ENCODE measurements at places on chromosomes 5 and 9.

DNA sequence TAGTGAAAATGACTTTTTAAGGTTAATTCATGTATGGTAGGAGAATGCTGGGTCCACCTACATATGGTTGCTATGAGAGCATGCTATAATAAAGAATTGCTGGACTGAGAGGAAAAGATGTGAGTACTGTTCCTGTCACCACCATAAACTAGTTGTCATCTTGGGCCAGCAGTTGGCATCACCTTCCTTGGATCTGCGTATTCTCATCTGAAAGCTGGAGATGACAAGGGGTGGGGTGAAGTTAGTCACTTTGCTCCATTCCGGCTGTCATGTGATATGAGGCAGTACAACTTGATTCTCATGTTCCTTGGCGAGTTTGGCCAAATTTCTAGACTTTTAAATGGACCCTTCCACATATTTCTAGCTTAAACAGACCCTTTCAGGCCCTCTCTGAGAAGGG is 33.3 kb downstream of the PIP5K1B start:
- no peak for DNase-seq

DNA sequence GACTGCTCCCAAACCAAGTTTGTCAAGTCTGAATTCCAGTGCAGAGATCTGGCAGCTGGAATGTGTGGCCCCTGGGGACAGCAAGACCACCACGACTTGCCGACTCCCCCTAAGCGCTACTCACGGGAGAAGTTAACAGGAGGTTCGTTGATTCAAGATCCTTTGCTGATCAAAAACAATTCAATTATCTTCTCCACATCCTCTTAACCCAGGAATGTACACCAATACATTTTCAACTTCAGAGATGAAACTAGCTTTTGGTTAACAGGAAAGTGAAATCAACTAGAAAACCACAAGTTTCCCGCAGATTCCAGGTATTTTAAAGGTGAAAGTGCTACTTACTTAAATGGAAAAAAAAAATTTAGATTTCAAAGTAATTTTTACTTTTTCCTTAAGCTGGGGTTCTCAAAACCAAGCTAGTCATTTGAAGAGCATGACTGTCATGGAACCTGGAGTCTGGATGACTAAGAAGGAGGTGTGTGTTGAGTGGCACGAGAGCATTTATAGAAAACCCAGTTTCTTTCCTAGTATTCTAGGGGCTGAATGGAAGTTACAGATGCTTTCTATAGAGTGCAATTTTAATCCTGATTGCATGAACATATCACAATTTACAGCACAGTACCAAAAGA is 257.5 kb upstream of the PANK3 start:
- DNase-seq: no peak

GRCh38 chr5:72117307-72117706 is 10.0 kb downstream of the MAP1B start:
- no peak for DNase-seq

GRCh38 chr5:38134810-38135209 is 123.5 kb upstream of the EGFLAM start:
- DNase-seq: no peak

GRCh38 chr9:115264313-115264712 is 146.4 kb upstream of the TNC start:
- DNase-seq: peak; percentile 49

DNA sequence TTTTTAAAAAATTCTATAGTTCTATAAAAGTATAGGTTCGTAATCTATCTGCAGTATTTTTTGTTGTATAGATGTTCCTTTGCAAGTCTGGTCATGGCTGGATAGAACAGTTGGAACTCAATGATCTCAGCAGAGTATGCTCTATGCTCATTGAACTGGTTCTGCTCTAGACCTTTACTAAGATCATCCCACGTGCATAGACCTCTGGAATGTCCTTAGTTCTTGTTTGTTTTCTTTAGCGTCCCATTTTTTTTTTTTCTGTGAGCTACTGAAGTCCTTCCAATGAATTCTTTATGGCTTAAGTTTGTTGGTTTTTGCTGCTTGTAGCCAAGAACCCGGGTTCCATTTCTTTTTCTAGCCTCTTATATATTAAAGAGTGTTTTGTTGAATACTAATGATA is 3.5 kb downstream of the TMEM38B start:
- DNase-seq: no peak

- no peak for DNase-seq
These were observed 96.2 kb upstream of the BOD1 start for GRCh38 chr5:173712609-173713175.

DNA sequence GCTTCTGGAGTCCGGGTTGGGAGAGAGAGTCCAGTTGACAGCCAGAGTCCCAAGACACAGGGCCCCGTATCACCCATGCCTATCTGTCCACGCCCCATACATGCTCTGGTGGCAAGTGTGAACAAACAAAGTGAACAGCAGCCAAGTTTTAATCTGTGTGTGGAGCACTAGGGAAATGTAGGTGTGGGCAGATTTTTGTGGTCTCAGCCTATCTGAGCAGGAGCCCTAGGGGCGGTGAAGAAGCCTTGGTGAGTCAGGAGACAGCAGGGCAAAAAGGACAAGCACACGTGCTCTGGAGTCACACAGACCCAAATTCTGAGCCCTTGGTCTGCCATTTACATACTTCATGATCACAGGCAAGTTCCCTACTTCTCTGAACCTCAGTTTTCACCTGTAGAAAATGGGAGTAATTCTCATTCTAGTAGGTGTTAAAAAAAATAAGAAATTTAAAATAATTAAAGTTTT is 23.2 kb downstream of the EGR1 start:
- DNase-seq: no peak

DNA sequence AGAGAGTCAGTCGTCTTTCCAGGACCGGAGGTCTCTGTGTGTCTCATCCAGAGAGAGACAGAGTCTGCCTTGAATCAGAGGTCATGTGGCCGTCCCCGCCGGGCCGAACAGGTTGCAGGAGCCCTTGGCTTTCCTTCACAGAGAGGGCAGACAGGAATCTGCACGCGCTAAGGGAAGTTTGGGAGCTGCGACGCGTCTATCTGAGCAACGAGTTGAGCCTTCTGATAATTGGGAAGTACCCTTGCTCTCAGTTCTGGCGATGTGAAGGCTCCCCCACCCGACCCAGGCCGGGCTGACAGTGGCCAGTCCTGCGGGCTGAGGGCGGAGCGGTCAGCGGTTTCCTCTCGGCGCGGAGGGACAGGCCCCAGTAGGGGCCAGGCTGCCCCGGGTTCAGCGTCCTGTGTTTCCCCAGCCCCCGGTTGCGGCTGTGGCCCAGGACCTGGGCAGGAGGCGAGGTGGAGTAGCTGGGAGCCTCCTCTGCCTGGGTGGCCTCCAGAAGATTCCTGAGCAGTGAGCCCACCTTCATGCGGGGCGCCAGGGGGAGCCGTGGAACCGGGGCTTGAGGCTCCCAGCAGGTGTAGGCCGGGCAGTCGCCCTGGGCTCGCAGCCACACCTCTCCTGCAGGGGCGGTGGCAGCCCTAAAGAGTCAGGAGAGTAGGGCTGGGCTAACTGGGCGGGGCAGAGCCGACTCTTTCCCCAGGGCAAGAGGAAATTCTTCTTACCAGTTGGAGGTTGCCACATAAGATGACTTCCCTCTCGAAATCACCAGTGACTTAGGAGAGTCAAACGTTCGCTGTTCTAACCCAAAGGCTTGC is 13.9 kb downstream of the NR2F1 start:
- DNase-seq: no peak

DNA sequence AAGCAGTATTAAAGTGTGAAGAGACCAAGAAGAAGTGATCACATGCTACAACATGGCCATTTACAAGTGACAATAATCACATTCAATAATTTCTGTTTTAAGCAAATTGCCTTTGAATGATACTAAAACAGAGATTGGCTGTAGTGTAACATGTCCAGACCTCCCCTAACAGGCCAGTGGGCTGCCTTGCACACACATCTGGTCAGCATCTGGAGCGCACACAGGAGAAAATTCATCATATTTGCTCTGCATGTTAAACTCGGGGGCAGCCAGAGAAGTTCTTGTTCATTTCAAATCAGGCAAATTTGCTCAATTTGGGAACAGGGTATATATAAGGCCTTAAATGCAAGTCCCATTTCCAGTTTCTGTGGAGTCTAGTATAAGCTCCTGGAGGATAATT is 111.1 kb upstream of the FBXL7 start:
- no peak for DNase-seq

DNA sequence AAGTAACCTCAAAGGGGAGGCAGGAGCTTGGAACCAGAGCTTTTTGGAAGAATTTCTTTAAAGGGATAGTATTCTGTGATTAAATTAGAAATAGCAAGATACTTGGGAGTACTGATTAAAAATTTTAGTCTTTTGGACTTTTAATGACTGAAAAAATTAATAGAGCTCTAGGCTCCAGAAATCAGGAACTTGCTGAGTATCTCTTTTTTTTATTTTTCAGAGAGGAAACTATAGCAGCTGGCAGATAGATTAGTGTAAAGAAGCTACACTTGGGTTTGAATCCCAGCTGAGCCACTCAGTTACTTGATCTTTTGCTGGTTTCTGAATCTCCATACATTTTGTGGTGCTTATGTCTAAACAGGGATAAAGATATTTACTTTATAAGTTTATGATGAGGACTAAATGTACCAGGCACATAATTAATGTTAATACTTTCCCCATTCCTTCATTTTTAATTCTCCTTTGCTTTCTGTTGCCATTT is 94.2 kb upstream of the TNC start:
- DNase-seq: no peak

DNA sequence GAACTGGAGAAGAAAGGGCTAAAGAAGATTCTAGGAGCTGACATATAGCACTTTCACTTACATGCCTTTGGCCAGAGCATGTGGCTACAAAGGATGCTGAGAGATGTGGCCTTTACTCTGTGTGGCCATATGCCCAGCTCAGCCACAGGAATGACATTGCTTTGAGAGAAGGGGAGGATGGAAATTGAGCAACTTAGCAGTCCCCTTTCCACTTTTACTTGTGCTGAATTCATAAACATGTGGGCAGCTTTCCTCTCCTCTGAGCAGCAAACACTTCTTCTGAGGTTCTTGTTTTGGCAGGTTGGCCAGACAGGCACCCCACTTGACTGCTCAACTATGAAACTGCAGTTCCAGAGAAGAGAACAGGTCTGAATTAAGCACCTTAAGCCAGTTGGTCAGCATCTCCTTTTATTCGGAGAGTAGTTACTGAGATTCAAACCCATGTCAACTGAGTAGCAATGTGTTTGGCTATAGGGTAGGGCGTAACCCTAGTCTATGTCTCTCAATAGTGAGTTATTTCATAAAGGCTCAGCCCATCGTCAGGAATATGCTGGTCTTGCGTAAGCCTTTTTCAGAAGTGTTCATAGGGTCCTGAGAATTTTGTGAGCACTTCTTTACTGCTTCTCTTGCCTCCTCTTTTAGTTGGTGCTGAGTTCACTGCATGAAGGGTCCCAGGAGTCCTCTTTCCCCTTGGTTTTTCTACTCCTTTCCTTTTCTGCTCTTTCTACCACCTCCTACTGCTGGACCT is 134.5 kb downstream of the PALM2AKAP2 start:
- DNase-seq: no peak

- DNase-seq: no peak
These were observed 355.4 kb upstream of the SLC24A2 start for GRCh38 chr9:20144197-20144596.

- no peak for DNase-seq
These were observed 127.3 kb downstream of the SPATA31D1 start for GRCh38 chr9:82115900-82116299.

GRCh38 chr9:3478549-3478953 is 47.2 kb downstream of the RFX3 start:
- no peak for DNase-seq

- peak; percentile 13 for DNase-seq
These were observed 214.3 kb upstream of the GRIA1 start for GRCh38 chr5:153276151-153276550.

GRCh38 chr9:137694962-137695875 is 76.4 kb downstream of the EHMT1 start:
- no peak for DNase-seq

DNA sequence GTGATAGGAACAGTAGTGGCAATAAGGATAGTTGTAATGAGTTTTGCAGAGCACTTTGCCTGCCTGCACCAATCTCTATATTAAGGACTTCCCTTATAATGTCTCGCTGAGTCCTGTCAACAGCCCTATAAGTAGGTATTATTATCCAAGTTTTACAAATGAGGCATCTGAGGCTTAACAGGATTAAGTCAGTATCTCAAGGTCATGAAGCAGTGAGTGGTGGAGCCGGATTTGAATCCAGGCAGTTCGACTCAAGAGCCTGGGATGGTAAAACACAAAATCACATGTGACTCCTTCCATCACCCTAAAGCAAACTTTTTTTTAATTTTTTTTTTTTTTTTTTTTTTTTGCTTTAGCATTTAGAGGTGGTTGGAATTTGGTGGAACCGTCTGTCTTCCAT is 59.0 kb upstream of the RARS1 start:
- no peak for DNase-seq

DNA sequence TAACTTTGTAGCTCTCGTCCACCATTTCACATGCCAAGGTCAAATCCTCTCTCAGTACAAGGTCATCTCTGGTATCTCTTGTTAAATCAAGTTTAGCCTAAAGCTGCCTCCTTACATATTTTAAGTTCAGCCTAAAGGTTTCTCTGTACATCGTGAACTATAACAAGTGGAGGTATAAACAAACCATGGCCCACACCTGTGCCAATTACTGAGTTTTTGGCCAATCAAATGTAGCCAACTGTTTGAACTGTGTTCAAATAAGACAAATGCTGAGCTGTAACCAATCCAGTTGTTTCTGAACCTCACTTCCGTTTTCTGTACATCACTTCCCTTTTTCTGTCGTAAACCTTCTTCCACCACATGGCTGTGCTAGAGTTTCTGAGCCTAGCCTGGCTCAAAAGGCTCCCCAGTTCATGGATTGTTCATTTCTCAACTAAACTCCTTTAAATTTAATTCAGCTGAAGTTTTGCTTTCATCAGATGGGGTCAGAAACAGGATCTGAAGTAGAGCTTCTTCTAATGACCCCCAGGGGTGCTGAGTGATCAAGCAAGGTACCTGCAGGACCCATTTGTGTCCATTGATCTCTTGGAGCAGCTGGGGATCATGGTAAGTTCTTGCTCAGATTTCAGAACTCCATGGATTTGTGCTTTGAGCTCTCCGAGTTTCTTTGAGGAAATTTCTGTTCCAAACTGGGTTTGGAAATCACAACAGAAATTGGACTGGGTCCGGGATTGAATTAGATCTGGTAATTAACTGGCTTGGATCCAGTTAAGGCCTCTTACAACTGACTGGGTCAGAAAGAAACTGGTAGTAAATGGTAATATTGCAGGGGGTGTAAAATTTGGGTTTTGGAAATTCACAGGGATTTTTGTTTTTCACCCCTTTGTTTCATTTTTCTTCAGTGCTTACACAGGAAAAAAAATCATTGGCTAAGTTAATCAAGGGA is 11.0 kb upstream of the NANS start:
- no peak for DNase-seq

GRCh38 chr9:86577420-86578333 is 223.5 kb upstream of the TUT7 start:
- DNase-seq: no peak

GRCh38 chr5:54742417-54742891 is 224.9 kb downstream of the SNX18 start:
- DNase-seq: peak; percentile 57

GRCh38 chr5:136957428-136957827 is 541.7 kb downstream of the SPOCK1 start:
- no peak for DNase-seq

Data from HS-5 (cell line).